Neural progenitor cell (in vitro differentiated cells): ENCODE measurements at places on chromosomes 2 and 18.

- DNase-seq: no peak
Measured at GRCh38 chr2:172896661-172897081, 161.0 kb downstream of the RAPGEF4 start.

DNA sequence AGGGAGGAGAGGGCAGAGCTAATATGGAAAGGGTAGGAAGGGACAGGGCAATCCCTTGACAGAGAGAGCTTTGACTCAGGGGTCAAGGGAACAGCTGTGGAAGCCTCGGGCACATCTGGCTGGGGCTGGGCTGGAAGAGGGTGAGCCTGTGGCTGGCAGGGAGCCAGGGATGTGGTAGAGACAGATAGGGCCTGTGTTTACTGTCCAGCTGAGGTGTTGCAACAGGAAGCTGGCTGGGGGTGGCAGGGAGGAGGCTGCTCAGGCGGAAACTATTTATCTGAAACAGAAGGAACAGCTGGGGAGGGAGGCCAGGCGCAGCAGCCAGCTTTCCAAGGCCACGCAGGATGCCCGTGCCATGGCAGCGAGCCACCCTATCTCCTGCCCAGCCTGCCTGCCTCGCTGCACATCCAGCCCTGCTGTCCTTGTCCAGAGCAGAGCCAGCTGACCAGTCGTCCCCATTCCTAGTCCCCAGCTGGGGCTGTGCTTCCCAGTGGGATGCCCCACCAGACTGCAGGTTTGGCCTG is 264.7 kb downstream of the CYP26B1 start:
- DNase-seq: no peak

- DNase-seq: no peak
Measured at GRCh38 chr2:100409461-100409860, 8.0 kb downstream of the CHST10 start.

GRCh38 chr2:74095632-74096031 is 52.1 kb downstream of the BOLA3 start:
- no peak for DNase-seq

DNA sequence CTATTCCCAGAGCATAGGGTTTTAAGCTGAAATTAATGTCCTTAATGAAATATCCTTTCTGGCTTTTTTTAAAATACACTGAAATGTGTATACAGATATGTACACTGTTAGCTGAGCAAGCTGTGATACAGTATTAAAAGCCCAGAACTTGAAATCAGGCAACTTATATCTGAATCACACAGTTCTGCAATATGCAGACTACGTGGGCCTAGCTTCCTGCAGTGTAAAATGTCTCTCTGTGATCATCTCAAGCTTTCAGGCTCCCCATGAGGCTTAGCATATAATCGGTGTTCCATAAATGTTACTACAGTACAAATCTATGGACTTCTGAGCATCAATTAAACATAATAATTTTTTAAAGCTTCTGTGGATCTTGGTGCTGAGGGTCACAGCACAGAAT is 8.2 kb downstream of the FBXO15 start:
- no peak for DNase-seq

DNA sequence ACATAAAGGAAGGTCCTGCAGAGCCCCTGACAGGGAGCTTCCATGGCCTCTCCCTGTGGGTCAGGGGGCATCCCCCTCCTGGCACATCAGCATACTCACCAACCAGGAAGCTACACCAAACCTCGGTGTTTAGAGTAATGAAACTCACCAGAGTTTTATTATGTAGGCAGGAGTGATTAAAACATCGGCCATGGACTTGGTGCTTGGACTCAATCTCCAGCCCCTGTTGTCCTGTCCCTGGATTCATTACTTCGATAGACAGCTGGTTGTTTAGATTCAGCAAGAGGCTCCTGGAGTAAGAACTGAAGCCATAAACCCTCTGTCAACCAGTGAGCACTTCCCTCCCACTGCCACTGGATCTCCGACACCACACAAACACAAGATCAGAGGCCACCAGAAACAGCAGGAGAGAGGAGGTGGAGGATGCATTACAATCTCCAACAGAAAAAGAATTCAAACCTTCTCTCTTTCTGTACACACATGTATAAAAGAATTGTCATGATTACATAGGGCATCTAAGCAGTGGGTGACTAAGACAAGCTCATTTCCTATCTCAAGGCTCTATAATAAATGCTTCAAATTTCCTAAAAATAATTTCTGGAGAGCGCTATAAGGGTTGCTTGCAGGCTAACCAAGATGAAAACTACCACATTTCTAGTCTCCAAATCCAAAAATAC is 27.2 kb downstream of the TBC1D8 start:
- DNase-seq: no peak
